ENCODE measurements at places on chromosomes 2 and 18. TPM values are rescaled to one million over a fixed set of nuclear protein-coding genes. Genes with fewer than 3 reads are reported as not detected.

The CTLA4 gene
- total RNA-seq = 0.11 TPM

The ATP6V1B1 gene
- total RNA-seq = not detected

GRCh38 chr2:8421658-8422449 is 260.0 kb upstream of the ID2 start:
- DNase-seq = no peak

DNA sequence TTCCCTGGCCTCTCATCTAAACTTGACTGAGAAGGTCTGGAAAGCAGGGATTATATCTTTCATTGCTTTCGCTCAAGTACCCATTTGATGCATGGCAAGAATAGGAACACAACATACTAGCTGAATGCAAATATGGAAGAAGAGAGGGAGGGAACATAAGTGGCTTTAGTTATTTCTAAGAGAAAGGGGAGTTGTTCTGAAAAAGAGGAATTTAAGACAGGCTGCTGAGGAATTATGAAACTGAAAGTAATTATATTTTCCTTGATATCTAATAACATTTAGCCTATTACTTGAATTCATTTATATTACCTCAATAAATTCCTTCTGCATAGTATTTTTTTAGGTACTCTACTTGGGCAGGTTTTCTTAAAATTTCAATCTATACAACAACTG is 105.8 kb upstream of the TTN start:
- DNase-seq = no peak
